ENCODE measurements at places on chromosomes 13 and 19.

- no peak for DNase-seq
Observed at GRCh38 chr19:39405261-39405957, 1.2 kb upstream of the ZFP36 start.

DNA sequence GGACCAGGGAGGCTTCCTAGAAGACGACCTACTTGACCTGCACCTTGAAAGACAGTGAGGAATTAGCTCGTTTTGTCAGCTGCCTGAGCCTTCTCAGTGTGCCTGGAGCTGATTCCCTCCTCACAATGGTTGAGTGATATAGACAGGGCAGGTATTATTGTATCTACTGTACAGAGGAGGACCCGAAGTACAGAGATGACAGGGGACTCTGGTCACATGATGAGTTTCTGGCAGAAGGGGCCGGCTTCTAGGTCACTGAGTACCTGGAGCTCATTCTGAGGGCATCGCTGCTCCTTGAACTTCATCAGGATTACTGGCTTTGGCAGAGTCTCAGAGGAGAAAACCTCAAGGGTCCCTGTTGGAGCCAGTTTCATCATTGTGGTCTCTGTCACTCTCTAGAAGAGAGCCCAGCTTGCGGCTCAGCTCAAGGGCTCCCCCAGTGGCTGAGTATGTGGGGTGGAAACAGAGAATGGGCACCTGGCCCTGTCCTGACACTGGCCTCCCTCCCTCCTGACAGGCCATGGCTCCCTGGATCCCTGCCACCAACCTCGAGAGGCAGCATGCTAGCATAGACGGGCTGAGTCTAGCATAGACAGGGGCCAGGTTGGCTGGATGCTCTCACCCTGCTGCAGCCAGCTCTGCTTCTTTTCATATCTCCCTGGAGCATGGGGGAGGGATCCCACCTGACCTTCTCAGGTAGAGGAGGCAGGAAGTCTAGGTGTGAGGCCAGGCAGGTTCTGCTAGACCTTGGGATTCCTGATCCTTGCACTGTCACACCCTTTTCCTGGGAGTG is 38.7 kb downstream of the NFIX start:
- DNase-seq: no peak

DNA sequence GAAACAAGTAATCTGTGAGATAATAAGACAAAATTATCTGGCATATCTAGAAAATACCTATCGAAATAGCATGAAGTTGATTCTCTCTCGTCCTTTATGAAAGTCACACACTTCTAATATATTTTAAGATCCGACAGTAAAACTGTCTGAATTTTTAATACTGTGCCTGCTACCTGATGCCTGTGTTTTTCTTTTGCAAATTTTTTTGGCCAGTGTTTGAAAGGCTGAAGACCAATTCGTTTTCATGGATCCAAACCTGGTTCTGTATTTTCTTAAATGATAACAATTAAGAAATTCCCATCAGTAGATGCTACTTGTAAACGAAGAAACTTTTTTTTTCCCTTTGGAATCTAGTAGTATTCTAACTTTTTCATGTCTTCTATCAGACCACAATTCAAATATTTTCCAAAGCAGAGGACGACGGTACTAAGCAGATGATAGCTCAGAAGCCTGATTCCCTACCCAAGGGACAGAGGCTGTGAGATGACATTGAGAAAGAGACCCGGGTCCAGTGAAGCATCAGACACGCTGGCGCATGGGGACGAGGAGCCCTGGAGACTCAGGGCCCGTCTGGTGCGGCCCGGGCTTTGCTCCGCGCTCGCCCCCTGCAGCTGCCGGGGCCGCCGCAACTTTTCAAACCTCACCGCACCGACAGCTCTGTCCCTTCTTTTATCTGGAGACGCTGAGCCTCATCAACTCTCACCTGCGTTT is 49.5 kb upstream of the PABPC3 start:
- no peak for DNase-seq

- DNase-seq: no peak
Observed at GRCh38 chr13:93318534-93319254, 92.1 kb downstream of the GPC6 start.

DNA sequence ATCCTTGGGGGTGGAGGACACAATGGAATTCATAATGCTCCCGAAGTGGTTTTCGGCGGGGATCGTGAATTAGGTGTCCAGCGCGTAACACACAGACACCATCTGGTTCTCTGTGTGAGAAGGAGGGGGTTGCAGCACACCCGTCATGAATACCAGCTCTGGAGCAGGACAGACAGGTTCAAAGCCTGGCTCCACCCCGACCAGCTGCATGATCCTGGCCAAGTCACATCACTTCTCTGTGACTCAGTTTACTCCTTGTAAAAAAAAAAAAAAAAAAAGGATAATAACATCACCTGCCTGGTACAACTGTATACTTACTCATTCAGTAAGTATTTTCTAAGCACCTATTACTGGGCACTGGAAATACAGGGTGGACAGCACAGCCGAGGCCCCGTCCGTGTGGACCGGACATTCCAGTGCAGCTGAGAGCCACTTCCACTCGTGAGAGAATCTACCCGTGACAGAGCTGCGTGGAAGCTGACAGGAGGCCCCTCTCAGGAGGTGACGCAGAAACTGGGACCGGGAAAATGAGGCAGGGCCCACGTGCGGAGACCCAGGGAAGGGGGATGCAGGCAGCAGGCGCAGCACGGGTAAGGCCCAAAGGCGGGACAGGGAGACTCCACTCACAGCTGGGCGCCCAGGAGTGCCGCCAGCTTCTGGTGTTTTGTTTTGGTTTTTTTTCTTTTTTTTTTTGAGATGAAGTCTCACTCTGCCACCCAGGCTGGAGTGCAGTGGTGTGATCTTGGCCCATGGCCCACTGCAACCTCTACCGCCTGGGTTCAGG is 12.0 kb downstream of the RDH13 start:
- no peak for DNase-seq

GRCh38 chr19:33254245-33254824 is 28.7 kb upstream of the SLC7A10 start:
- no peak for DNase-seq

- DNase-seq: no peak
Observed at GRCh38 chr13:29538652-29539040, 56.8 kb downstream of the SLC7A1 start.

GRCh38 chr13:108859197-108860012 is 230.0 kb downstream of the MYO16 start:
- DNase-seq: no peak

DNA sequence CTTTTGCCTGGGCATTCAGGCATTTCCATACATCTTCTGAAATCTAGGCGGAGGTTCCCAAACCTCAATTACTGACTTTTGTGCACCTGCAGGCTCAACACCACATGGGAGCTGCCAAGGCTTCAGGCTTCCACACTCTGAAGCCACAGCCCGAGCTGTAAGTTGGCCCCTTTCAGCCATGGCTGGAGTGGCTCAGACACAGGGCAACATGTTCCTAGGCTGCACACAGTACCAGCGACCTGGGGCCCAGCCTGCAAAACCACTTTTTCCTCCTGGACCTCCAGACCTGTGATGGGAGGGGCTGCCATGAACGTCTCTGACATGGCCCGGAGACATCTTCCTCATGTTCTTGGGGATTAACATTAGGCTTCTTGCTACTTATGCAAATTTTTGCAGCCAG is 1558.2 kb upstream of the PCDH20 start:
- no peak for DNase-seq

- DNase-seq: no peak
Observed at GRCh38 chr19:54133312-54133956, 4.1 kb upstream of the CNOT3 start.

DNA sequence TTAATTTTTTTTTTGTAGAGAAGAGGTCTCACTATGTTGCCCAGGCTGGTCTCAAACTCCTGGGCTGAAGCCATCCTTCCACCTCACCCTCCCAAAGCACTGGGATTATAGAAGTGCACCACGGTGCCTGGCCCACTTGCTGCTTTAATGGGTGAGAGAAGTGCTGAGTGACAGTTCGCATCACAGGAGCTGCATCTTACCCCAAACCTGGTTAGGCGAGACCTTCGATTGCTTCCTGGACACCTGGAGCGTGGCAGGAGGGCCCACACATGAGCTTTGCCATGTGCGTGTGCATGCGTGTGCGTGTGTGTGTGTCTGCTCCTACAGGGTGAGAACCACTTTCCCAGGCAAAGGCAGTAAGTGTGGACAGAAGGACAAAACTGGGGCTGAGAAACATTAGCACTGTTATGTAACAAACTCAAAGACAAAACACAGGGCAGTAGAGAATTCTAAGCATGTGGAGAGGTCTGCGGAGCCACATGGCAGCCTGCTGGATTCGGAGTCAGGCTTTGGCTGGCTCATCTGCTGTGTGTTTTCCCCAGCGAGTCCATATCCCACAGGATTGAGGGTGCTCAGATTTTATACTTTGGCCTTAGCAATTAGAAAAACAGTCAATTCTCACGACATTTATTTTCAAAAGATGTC is 11.7 kb upstream of the MTIF3 start:
- no peak for DNase-seq

GRCh38 chr13:50446611-50447010 is 396.9 kb downstream of the DLEU7 start:
- DNase-seq: no peak

- DNase-seq: no peak
Observed at GRCh38 chr19:5974721-5975387, 3.1 kb downstream of the RANBP3 start.

DNA sequence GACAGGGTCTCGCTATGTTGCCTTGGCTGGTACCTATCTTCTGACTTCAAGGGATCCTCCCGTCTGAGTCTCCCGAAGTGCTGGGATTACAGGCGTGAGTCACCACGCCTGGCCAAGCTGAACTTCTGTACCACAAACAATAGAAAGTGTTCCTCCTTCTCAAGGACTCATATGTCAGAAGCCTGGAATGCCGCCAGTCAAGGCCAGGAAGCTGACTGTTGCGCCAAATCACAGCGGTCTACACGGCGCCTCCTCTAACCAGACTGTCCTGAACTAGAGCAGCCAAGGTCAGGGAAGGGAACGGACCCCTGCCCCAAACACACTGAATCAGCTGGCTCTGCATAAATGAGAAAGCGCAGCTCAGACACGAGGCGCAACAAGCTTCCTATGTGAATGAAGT is 14.6 kb downstream of the RAB20 start:
- no peak for DNase-seq
